ENCODE measurements at places on chromosomes 1 and 21.

- DNase-seq: no peak
Measured at GRCh38 chr1:63487336-63488065, 35.5 kb downstream of the ITGB3BP start.

- DNase-seq: no peak
Measured at GRCh38 chr1:69246710-69247109, 321.0 kb upstream of the LRRC7 start.

DNA sequence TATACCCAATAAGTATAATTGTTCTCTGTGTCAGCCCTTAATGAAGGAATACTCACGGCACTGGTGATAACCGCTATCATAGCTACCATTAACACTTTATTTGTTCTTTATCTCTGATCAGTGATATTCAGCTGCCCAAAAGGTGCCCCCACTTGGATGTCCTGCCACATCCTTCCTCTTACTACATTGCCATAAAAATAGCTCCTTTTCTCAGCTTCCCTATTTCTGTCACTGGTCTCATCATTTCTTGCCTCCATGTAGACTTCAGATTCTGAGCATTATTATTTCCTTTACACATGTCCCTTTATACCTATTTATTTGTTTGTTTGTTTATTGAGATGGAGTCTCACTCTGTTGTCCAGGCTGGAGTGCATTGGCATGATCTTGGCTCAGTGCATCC, 2.7 kb upstream of the RAB29 start:
- DNase-seq: no peak

DNA sequence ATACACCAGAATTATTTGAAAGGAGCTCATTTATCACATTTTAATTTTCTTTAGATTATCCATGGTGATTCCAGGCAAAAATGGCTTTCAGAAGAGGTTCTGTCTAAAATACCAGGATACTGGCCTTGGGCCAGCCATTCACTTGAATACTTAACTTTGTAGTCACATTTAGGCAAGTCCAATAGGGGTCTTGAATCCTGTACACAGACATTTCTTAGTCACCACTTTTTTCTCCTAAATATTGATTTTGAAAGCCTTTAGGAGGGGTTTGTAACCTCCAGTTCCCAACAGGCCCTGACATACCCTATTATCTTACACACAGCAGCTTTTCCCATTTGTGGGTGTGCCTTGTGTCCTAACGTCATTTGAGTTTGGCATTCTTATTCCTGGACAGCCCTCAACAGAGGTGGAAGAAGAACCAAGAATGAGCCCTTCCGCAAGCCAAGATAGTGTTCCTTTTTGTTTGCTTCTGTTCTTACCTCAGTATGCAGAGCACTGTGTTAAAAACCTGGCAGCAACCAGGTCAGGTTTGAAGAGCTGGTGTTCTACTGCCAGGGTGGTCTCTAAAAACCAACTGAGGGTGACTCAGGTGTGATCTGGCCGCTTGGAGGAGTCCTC, 19.5 kb downstream of the MAP3K7CL start:
- no peak for DNase-seq

DNA sequence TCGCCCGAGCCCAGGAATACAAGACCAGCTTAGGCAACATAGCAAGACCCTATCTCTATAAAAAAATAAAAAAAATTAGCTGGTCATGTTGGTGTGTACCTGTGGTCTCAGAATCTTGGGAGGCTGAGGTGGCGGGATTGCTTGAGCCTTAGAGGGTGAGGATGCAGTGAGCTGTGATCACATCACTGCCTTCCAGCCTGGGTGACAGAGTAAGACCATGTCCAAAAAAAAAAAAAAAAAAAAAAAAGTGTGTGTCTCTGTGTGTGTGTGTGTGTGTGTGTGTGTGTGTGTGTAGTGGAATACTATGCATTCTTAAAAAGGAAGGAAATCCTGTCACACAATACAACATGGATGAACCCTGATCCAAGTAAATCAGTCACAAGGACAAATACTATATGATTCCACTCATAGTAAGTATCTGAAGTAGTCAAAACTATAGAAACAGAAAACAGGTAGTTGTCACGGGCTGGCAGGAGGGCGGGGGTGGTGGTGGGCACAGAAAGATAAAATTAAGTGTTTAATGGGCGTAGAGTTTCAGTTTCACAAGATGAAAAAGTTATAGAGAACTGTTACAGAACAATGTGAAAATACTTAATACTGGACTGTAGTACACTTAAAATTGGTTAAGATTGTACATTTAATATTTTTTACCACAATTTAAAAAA, 47.8 kb downstream of the SELENOF start:
- DNase-seq: no peak

GRCh38 chr1:238581332-238581731, 690.6 kb upstream of the ZP4 start:
- no peak for DNase-seq

- DNase-seq: no peak
Measured at GRCh38 chr1:172255223-172255560, 165.3 kb upstream of the C1orf105 start.

GRCh38 chr1:98704474-98704873, 43.0 kb downstream of the SNX7 start:
- no peak for DNase-seq

DNA sequence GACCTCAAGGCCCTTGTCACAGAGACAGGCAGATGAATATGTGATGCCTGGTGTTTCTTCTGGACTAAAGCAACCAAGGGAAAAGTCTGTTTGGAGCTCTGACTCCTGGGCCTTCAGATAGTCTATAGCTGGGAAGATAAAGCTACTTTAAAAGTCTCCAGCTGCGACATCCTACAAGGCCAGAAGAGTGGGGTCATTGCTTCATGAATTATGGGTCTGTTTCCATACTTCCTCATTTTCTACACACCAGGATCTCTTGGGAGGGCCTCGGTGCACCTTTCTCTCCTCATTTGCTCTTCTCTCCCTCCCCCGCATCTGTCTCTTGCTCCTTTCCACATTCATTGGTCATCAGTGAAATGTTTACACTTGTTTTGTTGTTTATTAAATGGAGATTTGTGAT, 44.8 kb downstream of the SYT2 start:
- no peak for DNase-seq

- no peak for DNase-seq
Measured at GRCh38 chr1:224198572-224198971, 15.5 kb downstream of the DEGS1 start.

DNA sequence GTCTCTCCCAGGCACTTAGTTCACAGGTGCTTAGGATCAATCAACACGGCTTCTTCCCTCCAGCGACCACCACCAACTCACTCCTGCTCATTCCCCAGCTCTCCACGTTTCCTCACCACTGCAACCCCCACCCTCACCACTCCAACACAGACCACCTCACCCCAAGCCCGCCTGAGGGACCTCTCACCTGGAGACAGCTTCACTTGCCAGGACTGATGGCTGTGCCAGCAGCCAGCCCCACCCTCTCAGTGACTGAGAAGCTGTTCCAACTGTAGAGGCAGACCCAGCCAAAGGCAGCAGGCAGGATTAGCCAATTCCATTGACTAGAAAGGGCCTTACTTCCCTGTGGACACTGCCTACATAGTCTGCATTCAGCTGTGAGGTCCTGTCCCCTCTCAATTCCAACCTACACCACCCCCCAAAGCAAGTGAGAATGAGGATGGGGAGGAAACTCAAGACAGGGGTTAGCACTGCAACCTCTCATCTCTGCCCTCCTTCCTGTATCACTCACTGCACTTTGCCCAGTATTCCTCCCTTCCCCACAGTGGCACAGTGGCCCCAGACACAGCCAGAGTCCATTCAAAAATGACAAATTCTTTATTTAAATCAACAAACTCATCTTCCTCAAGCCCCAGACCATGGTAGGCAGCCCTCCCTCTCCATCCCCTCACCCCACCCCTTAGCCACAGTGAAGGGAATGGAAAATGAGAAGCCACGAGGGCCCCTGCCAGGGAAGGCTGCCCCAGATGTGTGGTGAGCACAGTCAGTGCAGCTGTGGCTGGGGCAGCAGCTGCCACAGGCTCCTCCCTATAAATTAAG, 7.6 kb downstream of the TAGLN2 start:
- DNase-seq: no peak

DNA sequence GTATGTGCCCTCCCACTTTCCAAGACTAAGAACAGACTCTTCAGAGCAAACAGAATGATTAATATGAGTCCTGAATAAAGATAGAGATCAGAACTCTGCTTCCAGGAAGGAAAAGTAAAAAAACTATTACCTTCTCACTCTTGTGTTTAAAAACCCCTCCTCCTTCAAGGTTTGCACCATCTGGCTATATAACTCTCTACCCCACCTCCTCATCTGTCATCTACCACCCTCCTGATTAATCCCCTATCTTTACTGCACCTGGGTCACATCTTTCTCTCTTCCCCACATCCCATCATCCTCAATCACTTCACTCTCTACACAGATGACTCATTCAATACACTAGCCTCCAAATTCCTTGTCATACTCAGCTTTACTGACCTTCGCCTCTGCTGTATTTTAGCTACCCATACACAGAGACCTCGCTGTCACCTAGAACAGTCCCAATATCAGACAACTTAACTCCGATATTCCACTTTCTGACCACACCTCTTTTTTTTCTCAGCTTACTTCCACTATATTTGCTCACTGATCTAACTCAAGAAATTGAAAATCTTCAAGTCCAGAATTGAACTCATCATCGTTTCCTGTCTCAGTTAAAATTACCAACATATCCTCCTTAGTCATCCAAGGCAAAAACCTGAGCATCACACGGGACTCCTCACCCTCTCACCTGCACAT, 3.7 kb downstream of the SCMH1 start:
- DNase-seq: no peak

DNA sequence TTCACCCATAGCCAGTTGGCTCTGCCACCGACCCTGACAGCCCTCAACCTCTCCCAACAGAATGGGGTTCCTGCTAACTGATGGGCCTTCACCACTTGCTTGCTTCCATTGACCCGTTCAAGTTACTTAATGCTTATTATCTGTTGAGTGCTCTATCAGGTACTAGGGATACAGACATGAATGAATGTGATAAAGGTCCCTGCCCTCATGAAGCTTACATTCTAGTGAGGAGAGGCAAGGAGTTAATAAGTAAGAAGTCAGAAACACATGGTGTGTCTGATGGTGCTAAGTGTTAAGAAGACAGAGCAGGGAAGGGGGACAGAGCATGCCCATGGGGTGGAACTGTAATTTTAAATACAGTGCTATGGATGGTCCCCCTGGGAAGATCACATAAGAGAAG, 107.5 kb upstream of the JUN start:
- DNase-seq: no peak

- DNase-seq: no peak
Measured at GRCh38 chr1:6157528-6158174, 22.5 kb downstream of the CHD5 start.

GRCh38 chr1:182367926-182368325, 23.7 kb downstream of the GLUL start:
- no peak for DNase-seq

DNA sequence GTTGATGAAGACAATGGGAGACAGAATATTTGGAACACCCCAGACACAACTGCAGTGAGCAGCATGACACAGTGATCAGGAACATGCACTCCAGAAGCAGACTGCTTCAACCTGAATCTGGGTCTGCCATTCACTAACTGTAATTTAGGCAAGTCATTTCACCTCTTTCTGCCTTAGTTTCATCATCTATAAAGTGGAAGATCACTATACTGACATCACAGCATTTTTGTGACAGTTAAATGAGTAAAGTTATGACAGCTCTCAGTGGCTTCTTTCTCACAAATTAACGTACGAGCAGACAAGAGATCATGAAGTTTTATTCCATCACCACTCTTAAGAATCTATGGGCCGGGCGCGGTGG, 14.3 kb downstream of the LRRC41 start:
- DNase-seq: no peak

DNA sequence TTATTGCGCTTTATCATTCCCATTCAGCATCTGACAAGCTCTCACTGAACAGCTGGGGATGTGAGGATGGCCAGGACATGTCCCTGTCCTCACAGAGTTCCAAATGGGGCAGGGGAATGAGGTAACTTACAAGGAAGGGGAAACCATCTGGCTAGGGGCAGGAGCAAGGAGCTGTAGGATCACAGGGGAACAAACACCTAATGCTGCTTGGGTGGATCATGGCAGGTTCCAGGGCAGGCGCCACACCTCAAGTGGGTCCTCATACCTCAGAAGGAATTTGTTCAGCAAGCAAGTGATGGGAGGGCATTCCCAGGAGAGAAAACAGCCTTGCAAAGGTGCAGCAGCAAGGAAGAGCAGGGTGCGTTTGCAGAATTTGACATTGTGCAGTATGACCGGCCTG, 35.1 kb upstream of the GRIK3 start:
- no peak for DNase-seq

- DNase-seq: no peak
Measured at GRCh38 chr1:207858281-207858680, 52.6 kb downstream of the CD34 start.

GRCh38 chr1:53585129-53585528, 125.9 kb downstream of the DMRTB1 start:
- no peak for DNase-seq

- DNase-seq: no peak
Measured at GRCh38 chr1:16012590-16013219, 5.1 kb downstream of the HSPB7 start.

- no peak for DNase-seq
Measured at GRCh38 chr21:32301596-32301995, 2.9 kb downstream of the MRAP start.

DNA sequence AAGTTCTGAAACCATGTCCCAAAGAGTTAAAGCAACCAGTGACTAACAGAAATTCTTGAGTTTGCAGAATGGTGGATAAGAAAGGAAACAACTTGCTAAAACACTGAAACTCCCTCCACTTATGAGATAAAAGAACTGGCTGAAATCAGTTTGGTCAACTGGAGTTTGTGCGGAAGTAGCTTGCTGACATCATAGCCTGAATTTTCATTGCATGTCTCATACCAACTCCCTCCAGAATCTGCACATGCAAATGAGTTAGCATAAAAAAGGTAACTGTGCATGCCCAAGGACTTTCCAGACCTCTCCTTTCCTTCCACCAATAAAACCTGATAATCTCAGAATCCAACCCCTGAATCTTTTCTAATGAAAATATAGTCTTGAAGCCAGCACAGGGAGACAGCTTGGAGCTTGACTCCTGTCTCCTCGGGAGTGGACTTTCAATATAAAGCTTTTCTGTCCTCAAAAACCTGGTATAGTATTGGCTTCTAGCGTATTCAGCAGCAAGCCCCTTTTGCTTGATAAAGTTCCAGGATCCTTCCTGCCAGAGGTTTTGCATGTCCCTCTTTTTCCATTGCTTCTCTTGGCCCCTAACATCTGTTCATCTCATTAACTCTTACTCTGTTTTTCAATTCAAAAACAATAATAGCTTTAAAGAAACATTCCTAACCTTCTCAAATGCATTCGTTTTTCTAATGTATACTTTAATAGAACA, 785.8 kb upstream of the ADGRL4 start:
- no peak for DNase-seq
